ENCODE measurements at places on chromosomes 4 and X.

DNA sequence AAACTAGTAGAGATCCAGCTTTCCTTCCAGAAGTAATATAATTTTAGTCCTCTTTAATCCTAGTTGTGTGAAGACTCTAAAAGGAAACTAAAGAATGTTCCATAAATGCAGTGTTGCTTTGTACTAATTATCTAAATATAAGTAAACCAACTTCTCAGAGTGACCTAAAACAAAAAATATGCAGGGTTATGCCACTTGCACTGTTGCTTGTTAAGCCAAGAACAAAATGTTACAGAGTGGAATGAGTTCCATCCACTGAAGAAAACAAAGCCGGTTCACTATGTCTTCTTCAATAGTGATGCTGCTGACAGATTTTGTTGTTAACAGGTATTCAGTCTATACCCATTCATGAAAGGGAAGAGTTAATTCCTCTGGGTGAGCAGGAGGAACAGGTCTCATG is 252.0 kb upstream of the DIAPH2 start:
- DNase-seq = no peak

- no peak for DNase-seq
Measured at GRCh38 chr4:183670960-183671555, 12.0 kb downstream of the TRAPPC11 start.

- no peak for DNase-seq
Measured at GRCh38 chr4:47271291-47271690, 192.2 kb downstream of the COMMD8 start.

- DNase-seq = peak; percentile 100
Measured at GRCh38 chrX:1452516-1453394, at the start of gene ASMTL. ASMTL (minus strand) TSS chrX:1452909; CDS start chrX:1452840, 69 bp downstream.

DNA sequence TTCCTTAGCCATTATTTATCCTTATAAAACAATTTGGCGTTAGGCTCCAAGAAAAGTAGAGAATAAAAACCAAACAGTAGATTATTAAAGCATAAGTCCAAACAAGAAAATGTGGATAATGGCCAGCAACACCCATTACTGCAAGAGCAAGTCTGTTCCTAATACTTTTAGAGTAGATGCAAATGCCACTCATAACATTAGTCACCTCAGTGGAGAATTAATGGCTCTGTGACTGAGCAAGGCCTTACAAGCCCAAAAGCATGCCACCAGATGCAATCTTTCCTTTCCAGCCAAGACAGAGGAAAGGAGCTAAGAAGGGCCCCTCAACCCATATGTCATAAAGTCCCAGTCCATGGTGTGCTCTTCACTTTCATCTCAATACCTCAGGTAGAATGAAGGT is 373.8 kb downstream of the OPHN1 start:
- no peak for DNase-seq

Measured in activated CD4-positive, alpha-beta T cell treated with anti-CD3 and anti-CD28 coated beads, Interleukin-2, amount 50 U/mL, for 1 hour (primary cell).